ENCODE measurements at places on chromosomes 2 and 18.

GRCh38 chr2:84924173-84925106 lies 19.0 kb downstream of the TMSB10 start:
- no peak for DNase-seq

DNA sequence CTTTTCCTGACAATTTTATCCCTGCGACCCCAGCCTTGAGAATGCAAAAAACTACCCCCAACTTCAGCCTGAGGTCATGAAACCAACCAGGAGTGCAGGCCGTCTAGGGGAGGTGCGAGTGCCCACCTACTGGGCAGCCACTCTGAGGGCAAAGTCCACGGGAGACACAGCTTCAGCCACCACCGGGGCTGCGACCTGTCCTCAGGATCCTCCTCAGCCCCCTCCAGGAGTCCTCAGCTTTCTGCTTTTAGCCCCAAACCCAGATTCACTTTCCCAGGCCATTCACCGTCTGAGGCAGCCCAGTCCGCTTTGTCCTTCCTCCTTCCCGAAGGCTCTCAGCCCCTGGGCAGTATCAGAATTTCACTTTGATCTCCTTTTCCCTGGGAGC lies 210.2 kb upstream of the TNP1 start:
- no peak for DNase-seq

DNA sequence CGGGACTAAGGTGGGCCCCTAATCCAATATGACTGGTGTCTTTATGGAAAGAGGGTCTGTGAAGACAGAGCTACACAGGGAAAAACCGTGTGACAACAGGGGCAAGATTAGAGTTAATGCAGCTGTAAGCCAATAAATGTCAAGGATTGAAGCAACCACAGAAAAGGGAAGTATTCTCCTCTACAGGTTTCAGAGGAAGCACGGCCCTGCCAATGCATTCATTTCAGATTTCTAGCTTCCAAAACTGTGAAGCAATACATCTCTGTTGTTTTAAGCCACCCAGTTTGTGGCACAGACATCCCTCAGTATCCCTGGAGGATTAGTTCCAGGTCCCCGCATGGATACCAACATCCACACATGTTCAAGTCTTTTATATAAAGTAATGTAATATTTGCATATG lies 48.8 kb downstream of the SPP2 start:
- DNase-seq = no peak

DNA sequence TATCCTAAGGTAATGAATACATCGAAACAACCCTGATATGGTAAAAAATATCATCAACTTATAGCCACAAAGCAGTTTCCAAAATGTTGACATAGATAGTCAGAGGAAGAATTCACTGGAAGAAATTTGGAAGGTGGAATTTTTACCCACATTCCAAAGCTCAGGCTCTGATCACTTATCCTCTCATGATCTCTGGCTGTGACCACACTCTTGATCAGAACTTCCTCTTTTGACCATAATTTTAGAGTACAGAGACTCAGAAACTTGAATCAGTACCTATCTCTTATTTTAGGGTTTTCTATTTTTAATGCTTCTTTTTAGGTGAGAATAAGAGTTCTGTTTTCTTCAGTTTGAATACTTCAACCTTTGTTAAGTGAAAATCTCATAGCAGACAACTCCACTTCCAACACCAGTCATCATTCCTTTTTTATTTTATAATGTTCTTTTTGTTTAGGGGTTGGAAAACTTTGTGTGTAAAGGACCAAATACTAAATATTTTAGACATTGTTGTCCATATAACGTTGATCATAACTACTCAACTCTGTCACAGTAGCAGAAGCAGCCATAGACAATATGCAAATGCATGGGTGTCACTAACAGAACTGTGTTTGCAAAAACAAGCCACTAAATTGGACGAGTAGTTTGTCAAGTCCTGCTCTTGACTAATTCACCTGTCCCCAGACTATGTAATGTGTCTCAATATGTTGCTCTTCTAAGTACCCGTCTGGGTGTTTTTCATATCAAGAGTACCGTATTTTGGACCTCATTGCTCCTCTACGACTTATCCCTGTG lies 891.6 kb upstream of the CRIM1 start:
- no peak for DNase-seq

GRCh38 chr2:127110985-127111384 lies 4.0 kb upstream of the BIN1 start:
- DNase-seq = no peak

GRCh38 chr18:34838669-34839068 lies 128.6 kb downstream of the DTNA start:
- no peak for DNase-seq

GRCh38 chr2:11016735-11017388 lies 105.1 kb downstream of the KCNF1 start:
- no peak for DNase-seq

- no peak for DNase-seq
Measured at GRCh38 chr18:79523736-79524180, 128.0 kb downstream of the NFATC1 start.

DNA sequence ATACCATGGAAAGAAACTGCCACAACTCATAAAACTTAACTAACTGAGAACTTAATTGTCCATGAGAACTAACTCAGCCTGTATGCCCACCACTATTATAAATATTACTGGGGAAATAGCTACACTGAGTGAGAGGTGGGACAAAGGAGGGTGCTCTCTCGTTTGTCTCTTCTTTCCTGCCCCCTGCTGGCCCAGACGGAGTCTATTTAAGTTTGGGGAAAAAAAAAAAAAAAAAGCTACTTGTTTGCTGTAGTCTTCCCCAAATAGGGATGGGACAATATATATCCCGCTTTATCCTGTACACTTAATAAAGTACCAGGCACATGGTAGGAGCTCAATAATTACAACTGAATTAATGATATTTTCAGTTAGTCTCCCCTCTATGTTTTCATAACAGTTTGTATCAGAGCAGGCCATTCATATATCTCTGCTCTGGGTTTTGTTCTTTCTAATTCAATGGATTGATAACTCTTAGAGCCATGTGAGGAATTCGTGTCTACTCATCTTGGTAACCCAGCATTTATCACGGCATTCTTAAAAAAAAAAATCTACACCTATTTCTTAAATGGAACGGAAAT lies 647.6 kb upstream of the PKDCC start:
- no peak for DNase-seq

DNA sequence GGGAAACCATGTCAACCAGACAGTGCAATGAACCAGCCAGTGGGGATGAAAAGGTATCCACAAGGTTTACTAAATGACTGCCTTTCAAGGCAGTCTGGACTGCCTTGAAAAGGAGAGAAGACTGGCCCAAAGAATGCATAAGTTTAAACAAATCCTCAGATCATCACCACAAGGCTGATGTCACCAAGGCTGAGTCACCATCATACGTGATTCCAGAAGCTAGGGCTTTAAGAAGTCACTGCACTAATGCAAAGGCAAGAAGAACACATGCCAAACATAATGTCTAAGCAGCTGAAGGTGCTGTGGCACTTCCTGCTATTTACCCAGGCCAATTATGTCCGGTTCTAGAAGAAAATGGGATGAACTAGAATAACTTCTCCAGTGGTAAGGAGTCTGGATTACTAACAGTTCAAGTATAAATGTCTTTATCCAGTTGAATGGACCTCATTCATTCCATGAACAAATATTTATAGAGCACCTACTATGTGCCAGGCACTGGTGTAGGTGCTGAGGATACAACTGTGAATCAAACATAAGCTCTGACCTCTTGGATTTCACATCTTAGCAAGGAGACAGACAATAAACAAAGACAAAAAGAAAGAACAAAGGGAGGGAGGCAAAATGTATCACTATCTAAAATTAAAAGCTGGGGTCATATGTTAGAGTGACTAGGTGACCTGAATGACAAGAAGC lies 37.6 kb upstream of the ONECUT2 start:
- peak; percentile 2 for DNase-seq

- no peak for DNase-seq
Measured at GRCh38 chr2:231606941-231607340, 14.3 kb downstream of the TEX44 start.

GRCh38 chr2:174683392-174683759 lies 80.9 kb downstream of the CHRNA1 start:
- no peak for DNase-seq

GRCh38 chr18:61955644-61956043 lies 62.8 kb upstream of the RNF152 start:
- DNase-seq = no peak

GRCh38 chr18:9742524-9743131 lies 34.5 kb downstream of the RAB31 start:
- DNase-seq = no peak

DNA sequence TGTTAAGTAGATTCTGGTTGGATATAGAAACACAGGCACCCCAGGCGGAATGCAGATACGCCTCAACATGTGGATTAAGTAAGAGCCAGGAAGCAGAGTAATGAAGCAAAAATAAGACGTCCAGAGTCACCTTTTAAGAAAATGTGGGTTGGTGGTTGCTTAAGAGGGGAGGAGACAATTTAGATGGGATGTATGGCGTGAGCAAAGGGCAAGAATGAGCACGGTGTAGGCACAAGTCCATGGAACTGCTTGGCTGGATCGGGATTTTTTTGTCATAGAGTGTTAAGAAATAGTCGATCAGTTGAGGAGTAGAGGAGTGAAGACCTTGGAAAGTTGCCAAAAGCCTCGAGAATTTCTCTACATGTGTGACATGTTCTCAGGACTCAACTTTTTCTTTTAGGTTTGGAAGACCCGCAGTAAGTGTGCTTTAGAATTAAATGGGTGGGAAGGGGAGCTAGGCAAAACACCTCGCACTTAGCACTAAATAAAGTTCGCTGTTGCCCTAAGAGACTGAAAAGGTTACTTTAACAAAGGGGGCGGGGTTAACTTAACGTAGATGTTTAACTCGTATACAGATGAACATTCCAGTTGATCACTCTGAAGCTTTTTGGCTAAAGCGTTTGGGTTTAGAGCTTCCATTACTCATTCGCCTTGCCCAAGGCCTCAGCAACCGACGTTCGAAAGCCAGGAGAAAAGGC lies 716 bp upstream of the SLC39A10 start:
- no peak for DNase-seq

- no peak for DNase-seq
Measured at GRCh38 chr2:197216361-197216979, 94.1 kb downstream of the ANKRD44 start.

DNA sequence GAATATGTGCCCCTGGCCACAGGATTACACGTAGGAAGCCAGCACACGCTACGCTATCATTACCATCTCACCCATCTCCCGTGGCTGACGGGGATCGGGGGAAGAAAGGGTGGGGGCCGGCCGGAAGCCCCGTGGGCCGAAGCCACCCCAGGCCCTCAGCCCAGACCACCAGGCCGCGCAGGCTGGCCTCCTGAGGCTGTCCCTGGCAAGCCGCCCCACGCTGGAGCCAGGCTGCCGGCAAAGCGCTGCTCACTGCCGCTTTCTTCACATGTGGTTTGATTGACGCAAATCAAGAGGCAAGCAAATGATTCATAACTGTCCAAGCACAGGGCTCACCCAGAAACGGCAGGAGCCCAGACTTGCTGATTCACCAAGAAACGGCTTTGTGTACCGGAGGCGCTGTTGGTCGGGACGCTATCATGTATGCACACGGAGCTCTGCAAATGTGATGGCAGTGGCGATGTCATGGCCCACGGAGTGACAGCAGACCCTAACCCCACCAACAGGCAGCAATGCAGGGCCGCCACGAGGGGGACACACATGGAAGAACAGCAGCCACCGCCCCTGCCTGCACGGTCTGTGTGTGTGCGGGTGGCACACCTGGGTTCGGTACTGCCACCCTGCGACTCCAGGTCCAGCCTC lies 125.7 kb downstream of the HDAC4 start:
- peak; percentile 97 for DNase-seq

- no peak for DNase-seq
Measured at GRCh38 chr2:182415771-182416170, 11.1 kb downstream of the PDE1A start.

DNA sequence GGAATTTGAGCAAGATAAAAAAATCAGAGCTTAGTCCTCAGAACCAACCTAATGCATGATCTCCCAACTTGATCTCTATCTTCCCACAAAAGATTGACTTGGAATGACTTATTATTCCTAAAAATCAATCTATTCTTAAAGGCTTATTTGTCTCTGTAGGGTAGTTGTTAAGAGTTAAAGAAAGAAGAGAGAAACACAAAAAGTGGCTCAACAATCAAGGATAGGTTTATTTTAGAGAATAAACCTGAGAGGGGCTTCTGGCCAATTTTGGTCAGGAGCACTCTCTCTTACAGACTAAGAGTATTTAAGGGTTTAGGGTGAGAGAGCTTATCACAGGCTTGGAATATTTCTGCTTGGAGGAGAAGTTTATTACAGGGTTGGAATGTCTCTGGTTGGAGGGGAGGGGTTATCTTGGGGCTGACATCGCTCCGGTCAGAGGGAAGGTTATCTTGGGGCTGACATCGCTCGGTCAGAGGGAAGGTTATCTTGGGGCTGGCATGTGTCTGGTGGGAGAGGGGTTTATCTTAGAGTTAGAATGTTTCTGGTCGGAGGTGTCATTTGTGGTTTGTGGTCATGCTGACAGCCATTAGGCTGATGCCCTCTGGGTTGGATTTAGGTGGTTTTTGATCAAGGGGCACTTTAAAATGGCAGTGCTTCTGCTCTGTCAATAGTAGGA lies 2.4 kb upstream of the MFF start:
- no peak for DNase-seq

DNA sequence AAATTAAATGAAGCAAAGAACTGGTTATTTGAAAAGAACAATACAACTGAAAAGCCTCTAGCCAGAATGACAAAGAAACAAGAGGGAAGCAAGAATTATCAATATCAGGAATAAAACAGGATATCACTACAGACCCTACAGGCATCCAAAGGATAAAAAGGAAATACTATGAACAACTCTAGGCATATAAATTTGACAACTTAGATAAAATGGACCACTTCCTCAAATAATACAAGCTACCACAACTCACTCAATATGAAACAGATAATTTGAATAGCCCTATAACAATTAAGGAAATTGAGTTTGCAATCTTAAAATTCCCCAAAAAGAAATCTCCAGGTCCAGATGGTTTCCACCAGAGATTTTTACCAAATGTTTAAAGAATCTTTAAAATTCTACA lies 19.8 kb downstream of the RPRD1A start:
- DNase-seq = no peak

DNA sequence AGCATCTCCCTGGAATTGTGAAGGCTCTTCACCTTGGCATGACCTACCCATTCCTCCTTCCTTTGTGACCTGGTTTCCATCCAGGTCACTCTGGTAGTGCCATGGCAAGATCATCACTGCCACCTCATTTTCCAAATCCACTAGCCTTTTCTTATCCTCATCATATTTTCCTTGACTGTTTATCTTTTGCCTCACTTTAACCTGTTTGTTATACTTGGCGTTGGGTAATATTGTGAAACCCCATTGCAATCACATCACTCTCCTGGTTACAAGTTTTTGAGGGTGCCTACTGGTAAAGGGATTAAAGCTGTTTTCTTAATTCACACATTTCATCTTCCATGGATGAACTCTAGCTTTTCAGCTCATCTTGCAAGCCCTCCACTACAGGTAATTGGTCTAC lies 39.1 kb upstream of the IGFBP2 start:
- no peak for DNase-seq

- no peak for DNase-seq
Measured at GRCh38 chr2:70111752-70112591, 24.7 kb downstream of the PCBP1 start.

- DNase-seq = no peak
Measured at GRCh38 chr18:58490238-58490637, 138.7 kb downstream of the ALPK2 start.

- peak; percentile 91 for DNase-seq
Measured at GRCh38 chr2:8803658-8804379, 33.6 kb downstream of the KIDINS220 start.

All from HCT116 (cell line).